Activated CD8-positive, alpha-beta memory T cell treated with anti-CD3 and anti-CD28 coated beads, Interleukin-2, amount 10 ng/mL, durations not matched to agents 7 days and 5 days (primary cell): ENCODE measurements at places on chromosomes 3 and 15.

DNA sequence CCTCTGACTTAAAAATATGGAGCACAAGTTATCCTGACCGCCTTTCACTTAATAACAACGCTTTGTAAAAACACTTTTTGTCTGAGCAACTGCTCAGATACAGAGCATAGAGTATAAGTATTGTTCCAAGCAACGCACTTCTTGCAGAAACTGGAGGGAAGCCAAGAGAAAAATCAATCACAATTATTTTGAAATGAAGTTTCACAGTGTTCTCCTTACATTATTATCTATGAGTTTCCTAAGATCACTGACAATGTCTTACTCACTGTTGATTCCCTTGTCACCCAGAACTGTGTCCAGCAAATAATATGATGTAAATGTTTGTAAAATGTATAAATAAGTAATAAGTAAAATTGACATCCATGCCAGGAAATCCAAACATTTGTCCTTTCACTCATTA, 184.6 kb upstream of the GPR149 start:
- no peak overlapping the region for H3K27ac ChIP-seq
- H3K4me3 ChIP-seq, result no peak overlapping the region
- no peaks in the 10 kb centered on the region for H3K27me3 ChIP-seq

GRCh38 chr3:152051501-152052404, 178.3 kb downstream of the SUCNR1 start:
- DNase-seq, result no peak
- no peaks in the 10 kb centered on the region for H3K27me3 ChIP-seq
- no peaks in the 10 kb centered on the region for H3K4me1 ChIP-seq
- no peaks in the 10 kb centered on the region for H3K36me3 ChIP-seq
- H3K4me3 ChIP-seq, result no peak overlapping the region

GRCh38 chr3:124260206-124260915, 268.4 kb upstream of the ROPN1 start:
- H3K27ac ChIP-seq, result no peak overlapping the region
- no peak overlapping the region for H3K4me3 ChIP-seq
- peaks cover 16% of the 10 kb centered on the region for H3K27me3 ChIP-seq
- no peaks in the 10 kb centered on the region for H3K4me1 ChIP-seq

GRCh38 chr3:25441234-25441856, 13.3 kb downstream of the RARB start:
- H3K27me3 ChIP-seq, result no peaks in the 10 kb centered on the region
- H3K27ac ChIP-seq, result no peak overlapping the region
- H3K4me1 ChIP-seq, result no peaks in the 10 kb centered on the region
- H3K4me3 ChIP-seq, result no peak overlapping the region
- no peaks in the 10 kb centered on the region for H3K36me3 ChIP-seq

DNA sequence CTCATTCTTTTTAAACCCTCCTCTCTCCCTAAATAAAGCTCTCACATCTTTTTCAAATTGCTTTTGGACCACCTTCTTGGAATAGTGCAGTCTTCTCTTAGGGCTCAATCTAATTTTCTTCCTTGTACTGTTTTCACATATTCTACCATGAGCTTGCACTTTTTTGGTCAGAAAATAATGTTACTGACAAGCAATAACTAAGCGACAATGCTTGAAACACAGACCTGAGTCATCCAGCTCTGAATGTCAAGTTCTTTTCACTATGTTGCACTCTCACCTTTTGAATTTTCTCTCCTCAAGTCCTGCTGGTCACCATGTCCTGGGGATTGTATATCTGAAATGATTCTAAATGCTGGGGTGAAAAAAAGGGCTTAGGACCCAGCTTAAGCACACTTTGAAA, 8.9 kb downstream of the TNFAIP8L3 start:
- peaks cover 5% of the 10 kb centered on the region for H3K4me1 ChIP-seq
- H3K4me3 ChIP-seq, result no peak overlapping the region
- no peaks in the 10 kb centered on the region for H3K36me3 ChIP-seq

GRCh38 chr3:196181127-196181546, 30.1 kb downstream of the ZDHHC19 start:
- peaks cover 6% of the 10 kb centered on the region for H3K36me3 ChIP-seq
- H3K27me3 ChIP-seq, result no peaks in the 10 kb centered on the region
- H3K27ac ChIP-seq, result peak overlapping the region; percentile 99

DNA sequence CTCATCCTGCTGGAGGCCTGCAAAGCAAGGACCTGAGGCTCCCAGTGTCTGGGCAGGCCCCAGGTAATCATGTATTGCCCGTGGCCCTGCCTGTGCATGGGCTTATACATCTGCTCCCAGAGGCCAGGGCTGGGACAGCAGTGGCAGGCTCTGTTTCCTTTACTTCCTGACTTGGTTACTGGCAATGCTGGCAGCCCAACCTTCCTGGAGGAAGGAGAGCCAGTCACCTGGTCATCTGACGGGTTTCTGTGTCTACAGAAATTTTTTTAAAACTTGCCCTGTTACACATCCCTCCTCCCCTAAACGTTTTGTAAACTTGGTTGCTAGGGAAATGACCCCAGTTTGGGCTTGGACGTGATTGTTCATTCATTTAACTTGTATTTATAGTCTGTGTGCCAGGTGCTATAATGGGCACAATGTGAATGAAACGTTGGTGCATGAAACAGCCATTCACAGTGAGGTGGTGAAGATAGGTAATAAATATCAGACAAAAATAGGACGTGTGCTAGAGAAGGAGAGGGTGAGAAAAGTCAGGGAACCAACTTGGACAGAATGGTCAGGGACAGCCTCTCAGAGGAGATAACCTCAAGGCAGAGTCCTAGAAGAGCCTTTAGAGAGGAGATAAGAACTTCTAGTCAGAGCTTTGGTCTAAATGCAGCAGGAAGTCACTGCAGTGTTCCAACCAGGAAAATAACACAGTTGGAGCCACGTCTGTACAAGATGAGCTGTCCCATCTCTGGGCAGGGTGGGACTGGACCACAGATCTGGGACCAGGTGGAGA, 14.1 kb downstream of the TEX264 start:
- H3K4me3 ChIP-seq, result peak overlapping the region; percentile 56
- H3K27ac ChIP-seq, result peak overlapping the region; percentile 95
- no peak for DNase-seq
- peaks cover 38% of the 10 kb centered on the region for H3K36me3 ChIP-seq
- H3K4me1 ChIP-seq, result peaks cover 80% of the 10 kb centered on the region
- no peaks in the 10 kb centered on the region for H3K27me3 ChIP-seq

GRCh38 chr15:89018207-89018606, 70.0 kb upstream of the ABHD2 start:
- DNase-seq, result no peak
- peaks cover 42% of the 10 kb centered on the region for H3K27me3 ChIP-seq
- no peak overlapping the region for H3K27ac ChIP-seq
- peaks cover 20% of the 10 kb centered on the region for H3K4me1 ChIP-seq
- H3K4me3 ChIP-seq, result no peak overlapping the region

DNA sequence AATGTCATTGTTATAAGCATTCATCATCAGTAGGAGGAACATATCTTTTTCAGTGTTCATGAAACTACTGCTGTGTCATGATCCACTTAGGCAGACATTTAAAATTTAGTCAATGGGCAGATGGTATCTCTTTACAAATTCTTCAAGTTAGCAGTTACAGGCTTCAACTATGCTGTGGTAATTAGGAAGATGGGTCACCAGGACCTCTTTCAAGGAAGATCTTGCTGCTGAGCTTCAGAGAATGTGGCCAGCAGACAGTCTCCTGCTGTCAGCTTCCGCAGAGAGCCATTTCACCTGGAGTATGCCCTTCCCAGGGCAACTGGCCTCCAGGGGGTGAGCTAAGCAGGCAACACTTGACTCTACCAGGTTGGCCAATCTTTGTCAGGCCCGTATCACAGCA, 19.4 kb downstream of the IFT57 start:
- H3K27me3 ChIP-seq, result no peaks in the 10 kb centered on the region
- H3K4me3 ChIP-seq, result no peak overlapping the region
- H3K36me3 ChIP-seq, result peaks cover 17% of the 10 kb centered on the region
- no peak overlapping the region for H3K27ac ChIP-seq
- DNase-seq, result no peak
- peaks cover 4% of the 10 kb centered on the region for H3K4me1 ChIP-seq

DNA sequence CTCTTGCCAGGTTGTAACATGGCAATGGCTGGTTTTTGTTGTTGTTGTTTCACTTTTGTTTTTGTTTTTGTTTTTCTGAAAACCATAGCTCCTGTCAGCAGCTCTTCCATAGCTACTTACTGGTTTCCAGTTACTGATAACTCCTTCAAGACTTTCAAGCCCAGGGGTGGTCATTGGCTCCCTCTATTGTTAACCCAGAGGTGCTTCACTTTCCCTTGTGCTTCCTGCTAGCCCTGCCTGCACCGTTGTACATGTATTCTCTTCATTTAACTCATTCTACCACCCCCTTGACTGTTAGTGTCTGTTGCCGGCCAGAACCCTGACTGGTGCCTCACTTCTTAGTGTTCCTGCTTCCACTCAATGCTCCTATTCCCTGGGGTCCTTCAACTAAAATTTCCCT, 4.2 kb upstream of the TRAT1 start:
- peak; percentile 86 for DNase-seq
- H3K4me1 ChIP-seq, result peaks cover 31% of the 10 kb centered on the region
- H3K27ac ChIP-seq, result peak overlapping the region; percentile 78
- peaks cover 12% of the 10 kb centered on the region for H3K36me3 ChIP-seq

DNA sequence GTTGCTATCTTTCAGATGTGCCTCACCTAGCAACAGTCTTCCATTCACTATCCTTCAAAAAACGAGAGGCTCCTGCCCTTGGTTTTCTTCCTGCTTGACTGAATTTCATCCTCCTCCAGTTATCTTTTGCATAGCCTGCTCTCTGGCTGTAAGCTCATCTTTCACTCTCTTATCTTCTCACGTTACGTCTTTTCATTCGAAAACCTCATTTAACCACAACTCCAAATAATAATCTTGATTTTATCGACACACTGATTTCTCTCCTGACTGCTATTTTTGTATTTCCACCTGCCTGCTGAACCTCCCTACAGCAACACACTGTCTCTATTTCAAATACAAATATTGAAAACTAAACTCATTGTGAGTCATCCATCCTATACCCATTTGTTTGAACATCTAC, 230.7 kb upstream of the TMC3 start:
- peaks cover 3% of the 10 kb centered on the region for H3K27me3 ChIP-seq
- no peak overlapping the region for H3K27ac ChIP-seq
- no peak for DNase-seq
- no peaks in the 10 kb centered on the region for H3K36me3 ChIP-seq
- no peaks in the 10 kb centered on the region for H3K4me1 ChIP-seq

- H3K27me3 ChIP-seq, result peaks cover 24% of the 10 kb centered on the region
- H3K4me1 ChIP-seq, result no peaks in the 10 kb centered on the region
- H3K4me3 ChIP-seq, result no peak within 1 kb of the TSS
- no peak for DNase-seq
Observed at GRCh38 chr3:171026597-171027293, at the start of gene SLC2A2. TSS of gene SLC2A2 (minus strand) at chr3:171026720. CDS start at chr3:171026670, 50 bp downstream.

- DNase-seq, result no peak
- H3K36me3 ChIP-seq, result no peaks in the 10 kb centered on the region
Observed at GRCh38 chr3:23701716-23702597, 103.8 kb upstream of the UBE2E1 start.

DNA sequence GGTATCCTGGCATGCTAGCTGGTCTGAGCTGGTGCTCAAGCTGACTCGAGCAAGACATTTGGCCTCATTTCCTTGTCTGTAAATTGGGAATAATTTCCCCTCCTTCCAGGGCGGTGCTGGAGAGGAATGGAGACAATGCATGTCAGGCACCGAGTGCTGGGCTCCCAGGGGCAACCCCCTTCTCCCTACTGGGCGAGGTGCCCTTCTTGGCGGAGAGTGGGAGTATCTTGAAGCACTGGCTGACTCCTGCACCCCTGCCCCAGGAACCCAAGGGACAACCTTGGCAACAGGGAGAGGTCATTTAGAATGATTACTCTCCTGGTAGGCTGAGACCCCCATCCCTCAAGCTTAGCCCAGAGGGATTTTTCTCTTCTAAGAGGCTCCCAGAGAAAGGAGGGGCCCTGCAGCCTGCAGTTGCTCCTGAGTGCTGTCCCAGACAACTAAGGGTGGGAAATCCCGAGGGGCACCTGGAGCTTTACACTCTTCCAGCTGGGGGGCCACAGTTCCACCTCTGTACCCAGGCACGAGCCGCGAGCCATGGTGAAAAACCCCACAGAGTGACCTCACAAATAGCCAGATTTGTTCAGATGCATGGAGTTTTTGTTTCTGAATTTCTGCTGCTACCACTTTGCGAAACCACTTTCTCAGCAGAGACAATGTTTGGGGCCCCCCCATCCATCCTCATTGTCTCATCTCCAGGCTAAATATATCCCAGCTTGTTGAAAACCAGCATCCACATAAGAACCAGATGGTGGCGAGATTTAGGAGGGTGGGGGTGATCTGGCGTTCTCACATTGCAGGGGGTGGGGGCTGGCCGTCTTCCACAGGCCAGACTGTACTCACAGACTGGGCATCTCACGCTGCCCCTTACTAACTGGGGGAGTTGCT, 44.8 kb downstream of the ABTB1 start:
- no peak for DNase-seq
- H3K4me1 ChIP-seq, result no peaks in the 10 kb centered on the region
- H3K4me3 ChIP-seq, result no peak overlapping the region
- H3K27ac ChIP-seq, result no peak overlapping the region
- H3K36me3 ChIP-seq, result no peaks in the 10 kb centered on the region
- H3K27me3 ChIP-seq, result no peaks in the 10 kb centered on the region

DNA sequence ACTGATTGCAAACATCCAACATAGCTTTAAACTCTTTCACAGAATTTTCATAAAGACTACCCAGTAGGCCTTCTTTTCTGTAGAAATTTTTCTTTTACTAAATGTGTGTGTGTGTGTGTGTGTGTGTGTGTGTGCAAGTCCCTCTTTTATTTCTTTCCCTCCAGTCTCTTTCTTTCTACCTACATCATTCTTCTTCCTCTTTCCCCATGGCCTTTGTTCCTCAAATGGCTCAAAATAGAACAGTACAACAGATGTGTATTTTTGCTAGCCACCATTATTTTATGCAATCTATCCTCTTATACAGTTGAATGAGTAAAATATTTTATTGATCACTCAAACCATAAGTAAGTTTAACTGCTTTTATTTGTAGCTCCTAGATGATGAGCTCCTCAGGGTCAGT, 76.4 kb downstream of the USF3 start:
- no peak overlapping the region for H3K4me3 ChIP-seq
- peaks cover 28% of the 10 kb centered on the region for H3K36me3 ChIP-seq
- no peak overlapping the region for H3K27ac ChIP-seq
- no peak for DNase-seq

DNA sequence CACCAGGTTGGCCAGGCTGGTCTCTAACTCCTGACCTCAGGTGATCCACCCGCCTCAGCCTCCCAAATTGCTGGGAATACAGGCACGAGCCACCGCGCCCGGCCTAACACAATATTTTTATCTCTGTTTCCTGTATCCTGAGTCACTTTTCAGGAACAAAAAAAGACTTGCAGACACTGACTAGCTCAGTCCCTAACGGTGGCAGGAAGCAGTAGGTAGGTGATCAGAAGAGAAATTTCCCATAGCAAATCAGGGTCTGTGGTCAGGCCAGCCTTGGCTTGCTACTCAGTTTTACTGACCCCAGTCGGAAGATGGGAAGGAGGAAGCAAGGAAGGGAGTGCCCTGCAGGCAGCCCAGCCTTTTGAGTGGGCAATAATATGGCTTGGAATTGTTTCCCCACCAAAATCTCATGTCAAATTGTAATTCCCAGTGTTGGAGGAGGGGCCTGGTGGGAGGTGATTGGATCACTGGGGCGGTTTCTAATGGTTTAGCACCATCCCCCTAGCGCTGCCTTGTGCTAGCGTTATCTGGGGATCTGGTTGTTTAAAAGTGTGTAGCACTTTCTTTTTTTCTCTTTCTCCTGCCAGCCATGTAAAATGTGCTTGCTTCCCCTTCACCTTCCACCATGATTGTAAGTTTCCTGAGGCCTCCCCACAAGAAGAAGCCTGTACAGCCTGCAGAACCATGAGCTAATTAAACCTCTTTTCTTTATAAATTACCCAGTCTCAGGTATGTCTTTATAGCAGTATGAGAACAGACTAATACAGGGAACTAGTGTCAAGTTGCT, 19.5 kb upstream of the CDCP1 start:
- H3K36me3 ChIP-seq, result peaks cover 3% of the 10 kb centered on the region
- peaks cover 23% of the 10 kb centered on the region for H3K27me3 ChIP-seq
- no peak overlapping the region for H3K4me3 ChIP-seq
- no peak overlapping the region for H3K27ac ChIP-seq
- DNase-seq, result no peak
- H3K4me1 ChIP-seq, result peaks cover 27% of the 10 kb centered on the region
